HEK293T (cell line): ENCODE measurements at places on chromosomes 11 and 22.

GRCh38 chr11:62925308-62925707 is 4.1 kb upstream of the CHRM1 start:
- DNase-seq, result no peak

DNA sequence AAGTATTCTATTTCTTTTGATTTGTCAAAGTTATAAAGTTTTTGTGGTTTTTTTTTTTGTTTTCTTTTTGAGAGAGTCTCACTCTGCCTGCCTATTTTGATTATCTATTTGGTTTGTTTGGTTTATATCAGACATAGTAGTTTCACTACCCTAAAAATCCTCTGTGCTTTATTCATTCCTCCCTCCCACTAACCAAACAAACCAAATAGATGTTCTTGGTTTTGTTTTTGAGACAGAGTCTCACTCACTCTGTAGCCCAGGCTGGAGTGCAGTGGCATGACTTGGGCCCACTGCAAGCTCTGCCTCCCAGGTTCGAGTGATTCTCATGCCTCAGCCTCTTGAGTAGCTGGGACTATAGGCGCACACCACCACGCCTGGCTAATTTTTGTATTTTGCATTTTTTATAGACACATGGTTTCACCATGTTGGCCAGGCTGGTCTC is 67.9 kb downstream of the ENTHD1 start:
- DNase-seq, result no peak

- no peak for DNase-seq
Measured at GRCh38 chr11:101803651-101804050, 111.2 kb upstream of the CEP126 start.

GRCh38 chr11:105092256-105093239 is 47.0 kb downstream of the CARD18 start:
- no peak for DNase-seq

GRCh38 chr22:27966168-27967064 is 47.4 kb upstream of the PITPNB start:
- no peak for DNase-seq
